ENCODE measurements at places on chromosomes 7 and 10.

DNA sequence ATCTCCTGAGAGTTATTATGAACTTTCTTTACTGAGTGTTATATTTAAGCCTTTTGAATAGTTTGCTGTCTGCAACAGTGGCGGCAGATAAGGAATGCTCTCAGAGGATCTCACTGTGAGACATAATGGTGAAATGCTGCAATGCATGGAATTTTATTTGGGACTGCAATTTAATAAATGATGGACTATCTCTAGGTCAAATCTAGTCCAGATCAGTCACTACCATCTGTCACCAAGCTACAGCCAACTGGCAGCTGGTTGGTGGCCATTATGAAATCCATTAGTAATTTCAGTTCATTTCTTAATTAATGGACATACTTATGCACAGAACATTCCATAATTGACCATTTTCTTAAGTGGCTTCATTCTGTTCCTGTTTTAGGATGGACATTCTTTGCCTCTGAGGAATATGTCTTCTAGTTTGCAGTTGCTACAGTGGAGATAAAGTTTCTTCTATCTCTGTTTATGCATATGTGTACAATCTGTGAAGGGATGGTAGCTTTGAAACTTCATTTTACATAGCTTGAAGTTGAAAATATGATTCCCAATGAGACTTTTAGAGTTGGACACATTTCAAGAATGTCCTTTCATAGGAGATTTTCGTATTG lies 586.6 kb downstream of the SUGCT start:
- no peak for DNase-seq

DNA sequence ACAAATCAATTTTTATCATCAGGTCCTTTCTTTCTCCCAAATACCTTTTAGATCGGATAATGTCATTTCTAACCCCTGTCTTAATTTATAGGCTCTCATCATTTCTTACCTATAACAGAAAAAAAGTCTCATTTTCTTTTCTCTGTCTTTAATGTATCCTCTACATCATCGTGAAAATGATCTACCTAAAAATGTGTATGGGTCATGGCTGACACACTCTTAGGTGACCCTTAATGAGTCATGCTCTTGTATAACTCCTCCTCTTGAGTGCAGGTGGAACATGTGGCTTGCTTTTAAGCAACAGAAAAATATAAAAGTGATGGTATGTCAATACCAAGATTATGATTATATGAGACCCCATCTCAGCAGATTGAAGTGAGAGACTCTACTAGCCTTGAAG lies 139.4 kb downstream of the SEMA3C start:
- no peak for DNase-seq

DNA sequence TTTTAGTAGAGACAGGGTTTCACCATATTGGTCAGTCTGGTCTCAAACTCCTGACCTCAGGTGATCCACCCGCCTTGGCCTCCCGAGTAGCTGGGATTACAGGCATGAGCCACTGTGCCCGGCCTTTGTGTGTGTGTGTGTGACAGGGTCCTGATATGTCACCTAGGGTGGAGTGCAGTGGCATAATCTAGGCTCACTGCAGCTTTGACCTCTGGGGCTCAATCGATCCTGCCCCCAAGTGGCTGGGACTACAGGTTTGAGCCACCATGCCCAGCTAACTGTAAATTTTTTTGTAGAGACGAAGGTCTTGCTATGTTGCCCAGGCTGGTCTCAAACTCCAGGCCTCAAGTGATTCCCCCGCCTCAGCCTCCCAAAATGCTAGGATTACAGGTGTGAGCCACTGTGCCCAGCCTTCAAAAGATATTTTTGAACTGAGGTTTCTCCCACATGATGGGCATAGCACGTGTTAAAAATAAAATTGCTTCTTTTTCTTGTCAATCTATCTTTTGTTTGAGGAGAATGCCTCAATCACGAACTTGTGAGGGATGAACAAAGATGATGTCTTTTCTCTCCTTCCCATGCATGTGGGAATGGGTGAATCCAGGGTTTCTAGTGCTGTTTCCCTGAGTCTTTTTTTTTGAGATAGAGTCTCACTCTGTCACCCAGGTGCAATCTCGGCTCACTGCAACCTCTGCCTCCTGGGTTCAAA lies 30.8 kb upstream of the PSAP start:
- DNase-seq: no peak

- no peak for DNase-seq
Observed at GRCh38 chr10:121154846-121155245, 303.7 kb downstream of the WDR11 start.

GRCh38 chr10:73906524-73907447 lies 4.1 kb upstream of the PLAU start:
- no peak for DNase-seq
